ENCODE measurements at places on chromosomes 5 and 9. TPM values are rescaled to one million over a fixed set of nuclear protein-coding genes. Genes with fewer than 3 reads are reported as not detected.

Gene CER1
- total RNA-seq = not detected

Gene MAP1B
- 0.15 TPM for total RNA-seq

Gene CCL19
- not detected for total RNA-seq

DNA sequence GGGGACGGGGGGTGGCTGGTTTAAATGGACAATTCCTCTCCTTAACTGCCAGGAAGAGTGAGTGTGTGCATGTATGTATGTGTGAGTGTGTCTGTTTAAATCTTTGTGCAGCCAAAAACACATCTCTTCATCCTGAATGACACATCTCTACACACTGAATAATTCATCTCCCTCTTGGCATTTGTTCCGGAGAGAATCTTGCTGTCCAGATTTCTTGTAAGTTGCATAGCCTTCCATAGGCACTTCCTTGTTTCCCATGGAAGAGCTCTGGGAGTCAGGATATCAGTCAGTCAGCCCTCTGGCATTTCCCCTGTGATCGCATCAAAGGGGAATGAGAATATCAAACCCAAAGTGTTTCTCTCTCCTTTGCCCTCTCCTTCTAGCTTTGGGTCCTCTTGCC lies 74.7 kb downstream of the WWC1 start:
- no peak for DNase-seq
- H3K27me3 ChIP-seq = no peaks in the 10 kb centered on the region

Gene RFK
- 7.3 TPM for total RNA-seq

Gene ADAMTS13
- 3.3 TPM for total RNA-seq

Gene FGF10
- total RNA-seq = not detected

Measured in B cell (primary cell).